Fibroblast of upper back skin (primary cell): ENCODE measurements at places on chromosomes 4 and X.

- no peak for DNase-seq
Measured at GRCh38 chr4:148215202-148215601, 227.0 kb downstream of the NR3C2 start.

GRCh38 chr4:161097821-161098220, 1066.0 kb downstream of the FSTL5 start:
- DNase-seq, result no peak

DNA sequence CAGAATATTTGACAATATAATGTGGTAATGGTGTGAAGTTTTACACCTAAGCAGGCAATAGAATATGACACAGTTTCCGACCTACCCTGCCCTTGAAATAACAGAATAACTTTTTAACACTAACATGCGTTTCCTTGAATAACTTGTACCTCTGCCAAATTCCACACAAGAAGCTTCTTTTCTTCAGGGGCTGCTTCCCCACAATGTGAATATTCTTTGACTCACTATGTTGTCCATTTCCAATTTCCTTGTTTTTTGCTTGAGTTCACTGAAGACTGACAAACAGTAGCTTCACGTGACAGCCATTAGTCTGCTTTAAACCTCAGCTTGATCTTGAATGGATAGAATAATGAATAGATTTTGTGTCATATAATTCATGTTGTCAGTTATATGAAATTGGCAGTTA, 14.3 kb downstream of the SHROOM3 start:
- peak; percentile 58 for DNase-seq

DNA sequence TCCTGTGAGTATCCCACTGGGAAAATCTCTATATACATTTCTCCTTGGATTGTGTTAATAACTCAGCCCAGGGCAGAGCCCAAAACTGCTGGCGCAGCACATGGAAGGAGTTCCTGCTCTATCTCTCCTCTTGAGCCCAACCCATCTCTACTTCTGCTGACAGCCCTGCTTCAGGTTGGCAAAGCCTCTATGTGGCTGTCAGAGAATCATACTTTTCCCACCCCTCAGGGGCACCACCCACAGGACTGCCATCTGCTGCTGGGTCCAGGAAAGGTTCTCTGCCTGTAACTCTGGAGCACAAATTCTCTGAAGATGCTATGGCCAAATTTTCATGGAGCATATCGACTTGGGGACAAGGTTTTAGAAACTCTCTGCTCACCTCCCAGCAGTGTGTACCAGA, 278.5 kb upstream of the EMCN start:
- DNase-seq, result no peak

DNA sequence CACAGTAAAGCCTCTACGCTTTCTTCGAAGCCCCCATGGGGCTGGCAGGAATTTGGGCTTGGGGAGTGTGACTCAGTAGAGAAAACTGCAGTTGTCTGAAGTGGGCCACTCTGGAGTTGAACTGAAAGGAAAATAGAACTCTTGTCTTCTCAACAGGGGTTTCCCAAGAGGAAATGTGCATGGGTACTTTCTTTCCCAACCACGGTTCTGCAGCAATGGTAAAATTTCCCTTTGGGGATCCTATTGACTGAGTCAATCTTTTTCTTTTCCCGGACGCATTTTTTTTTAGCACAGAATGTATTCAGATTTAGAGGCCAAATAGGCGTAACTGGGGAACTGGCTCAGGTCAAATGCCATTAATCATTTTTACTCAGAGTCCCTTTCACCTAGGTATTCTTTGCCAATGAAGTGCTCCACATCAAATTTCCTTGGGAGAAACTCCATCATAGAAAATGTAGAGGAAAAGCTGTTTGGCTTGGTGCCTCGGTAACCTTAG, 269.3 kb downstream of the STIM2 start:
- peak; percentile 76 for DNase-seq

DNA sequence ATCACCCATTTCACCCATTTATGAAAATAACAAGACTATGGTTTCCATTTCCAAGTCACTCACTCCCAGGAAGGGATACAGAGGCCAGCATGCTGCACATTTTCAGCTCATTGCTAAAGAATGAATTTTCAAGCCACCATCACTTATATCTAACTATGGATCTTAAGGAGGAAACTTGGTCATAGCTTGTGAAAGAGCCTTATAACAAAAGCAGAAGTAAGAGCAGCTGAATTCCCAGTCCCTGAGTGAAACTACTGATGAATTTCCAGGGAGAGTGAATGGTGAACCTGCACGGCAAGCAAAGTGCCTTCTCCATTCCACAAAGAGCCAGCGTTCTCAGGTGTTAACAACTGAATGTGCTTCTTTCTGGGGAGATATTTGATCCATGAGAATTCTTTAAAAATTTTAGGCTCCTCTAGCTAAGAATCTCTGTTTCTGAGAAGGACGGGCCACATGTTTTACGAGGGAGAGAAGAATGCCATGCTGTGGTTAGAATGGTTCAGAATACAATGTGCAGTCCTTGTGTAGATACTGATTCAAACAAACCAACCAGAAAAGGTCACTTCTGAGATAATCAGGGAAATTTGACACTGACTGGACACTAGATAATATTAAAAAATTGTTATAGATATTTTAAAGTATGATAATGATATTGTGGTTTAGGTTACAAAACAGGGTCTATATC, 24.0 kb downstream of the BTC start:
- no peak for DNase-seq

GRCh38 chr4:165198329-165198728, 9.0 kb upstream of the KLHL2 start:
- peak; percentile 58 for DNase-seq

GRCh38 chr4:37535872-37536271, 150.3 kb downstream of the RELL1 start:
- DNase-seq, result no peak

DNA sequence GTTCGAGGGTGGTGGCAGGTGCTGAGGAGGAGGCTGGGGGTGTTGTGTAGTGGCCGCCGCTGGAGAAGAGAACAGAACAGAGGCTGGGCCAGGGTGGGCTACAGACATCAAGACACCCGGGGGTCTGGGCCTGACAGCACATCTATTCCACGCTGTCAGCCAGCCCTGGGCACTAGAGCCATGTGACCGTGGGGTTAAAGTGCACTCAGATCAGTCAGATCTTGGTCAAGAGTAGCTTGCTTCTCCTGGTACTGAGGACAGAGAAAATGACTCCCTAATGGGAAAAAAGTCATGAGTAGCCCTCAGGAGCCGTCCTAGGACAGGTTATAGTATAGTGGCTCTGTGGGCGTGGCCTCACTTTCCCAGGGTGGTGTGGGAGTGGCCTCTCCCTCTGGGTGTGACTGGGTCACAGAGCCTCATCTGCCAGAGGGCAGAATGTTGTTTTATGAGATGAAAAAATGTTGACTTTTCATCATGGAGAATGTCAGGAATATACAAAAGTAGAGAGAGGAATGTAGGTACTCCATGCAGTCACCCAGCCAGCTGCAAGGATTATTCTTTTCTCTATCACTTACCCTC, 19.4 kb downstream of the TRMT44 start:
- no peak for DNase-seq

- DNase-seq, result no peak
Measured at GRCh38 chr4:114783215-114783595, 184.6 kb downstream of the UGT8 start.

- no peak for DNase-seq
Measured at GRCh38 chr4:104743215-104743653, 248.5 kb upstream of the CXXC4 start.

GRCh38 chr4:101005659-101006058, 341.7 kb downstream of the PPP3CA start:
- DNase-seq, result no peak

GRCh38 chr4:143609492-143609891, 91.0 kb downstream of the FREM3 start:
- DNase-seq, result no peak

DNA sequence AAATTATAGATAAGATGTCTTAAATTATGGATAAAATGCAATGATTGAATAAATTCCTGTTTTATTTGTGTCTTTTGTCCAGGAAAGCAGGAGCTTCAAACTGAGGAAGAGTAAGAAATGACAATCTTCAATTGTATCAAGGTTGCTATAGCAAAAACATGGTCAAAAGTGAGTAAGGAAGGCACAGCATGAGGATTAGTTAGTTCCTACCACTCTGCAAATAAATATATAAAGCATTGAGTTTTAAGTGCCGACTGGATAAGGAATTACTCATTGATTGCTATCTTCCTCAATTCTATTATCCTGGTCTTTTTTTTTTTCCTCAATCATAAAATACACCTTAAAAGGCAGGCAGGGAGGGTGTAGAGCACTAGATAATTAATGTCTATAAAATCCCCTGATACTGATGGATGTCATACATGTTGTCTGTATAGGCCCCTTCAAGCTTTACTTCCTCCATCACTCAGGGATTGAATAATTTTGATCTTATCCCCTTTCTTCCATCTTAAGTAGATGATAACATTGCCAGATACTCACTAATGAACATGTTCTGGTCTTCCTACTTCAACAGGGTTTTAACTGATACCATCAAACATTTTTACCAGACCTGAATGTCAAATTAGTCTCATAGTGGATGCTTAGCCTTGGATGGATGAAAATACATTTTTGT, 86.6 kb downstream of the MID1 start:
- DNase-seq, result no peak

DNA sequence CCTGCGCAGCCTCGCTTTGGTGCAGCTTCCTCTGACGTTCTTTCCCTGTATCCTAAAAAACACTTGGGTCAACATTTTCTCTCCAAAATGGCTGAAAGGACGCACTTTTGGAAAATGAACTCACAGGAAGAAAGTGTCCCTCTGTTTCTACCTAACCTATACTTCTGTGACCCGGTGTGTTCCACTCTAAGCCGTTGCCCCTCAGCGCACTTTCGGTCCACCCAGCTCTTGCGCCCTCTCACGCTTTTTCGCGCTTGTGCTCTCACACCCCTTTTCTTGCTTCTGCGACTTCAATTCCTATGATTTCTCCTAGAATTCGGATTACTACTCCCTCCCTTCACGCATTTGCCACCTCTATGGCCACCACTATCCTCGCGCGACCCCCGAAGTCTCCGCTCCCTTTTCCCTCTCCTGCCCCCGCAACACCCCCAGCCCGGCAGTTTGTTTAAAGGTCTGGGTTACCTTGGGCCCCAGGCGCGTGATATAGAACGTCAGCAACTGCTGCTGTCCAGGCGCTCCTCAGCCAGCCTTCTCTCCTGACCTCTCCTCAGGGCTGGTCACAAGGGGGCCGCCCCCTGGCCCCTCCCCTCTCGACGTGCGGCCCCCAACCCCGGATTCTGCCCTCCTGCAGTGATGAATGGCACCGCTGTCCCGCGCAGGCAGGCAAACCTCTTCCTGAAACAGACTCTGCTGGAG, at the start of gene USP51:
USP51 (minus strand) TSS at position 535 of the 696 bp plus-strand sequence. CDS start 909 bp downstream, outside the sequence.
- peak; percentile 11 for DNase-seq

DNA sequence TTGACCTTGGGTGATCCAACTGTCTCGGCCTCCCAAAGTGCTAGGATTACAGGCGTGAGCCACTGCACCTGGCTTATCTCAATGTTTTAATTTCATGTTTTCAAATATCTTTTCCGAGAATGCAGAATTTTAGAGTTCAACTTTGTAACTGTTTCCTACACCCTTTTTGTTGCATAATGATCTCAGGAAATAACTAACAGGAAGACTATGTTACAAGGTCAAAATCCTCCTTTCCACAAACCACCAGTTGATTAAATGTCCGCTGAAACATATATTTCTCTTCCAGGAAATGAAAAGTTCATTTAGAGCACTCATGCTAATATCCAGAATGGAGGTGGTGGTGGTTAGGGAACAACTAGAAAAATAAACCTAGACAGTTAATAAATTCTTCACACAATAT, 377.8 kb downstream of the PPP4R3C start:
- no peak for DNase-seq

GRCh38 chrX:49079489-49080428, at the start of gene WDR45:
Gene WDR45, minus strand, starts transcription at chrX:49079887. Its CDS starts 1,792 bp downstream, at chrX:49078095.
- peak; percentile 67 for DNase-seq

- DNase-seq, result peak; percentile 72
Measured at GRCh38 chrX:45669715-45670340, 469.2 kb upstream of the DIPK2B start.

- peak; percentile 80 for DNase-seq
Measured at GRCh38 chr4:139734875-139735380, 69.3 kb downstream of the MGST2 start.

DNA sequence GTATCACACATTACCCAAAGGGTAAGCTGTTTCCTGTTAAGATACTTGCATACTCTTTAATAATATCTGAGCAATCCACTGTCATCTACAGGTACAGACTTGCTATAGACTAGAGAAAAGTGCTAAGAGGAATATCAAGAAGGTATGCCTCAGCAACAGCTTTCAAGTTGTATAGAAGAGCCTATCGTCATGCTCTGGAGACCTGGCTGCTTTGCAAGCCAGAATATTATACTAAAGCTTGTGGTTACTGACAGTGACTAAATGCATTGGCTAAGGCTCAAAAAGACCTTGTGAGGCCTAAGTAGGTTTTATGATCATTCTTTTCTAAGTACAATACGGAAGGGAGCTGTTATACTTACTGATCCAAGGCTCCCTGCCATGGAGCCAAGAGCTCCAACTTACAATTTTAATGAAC, 11.3 kb downstream of the LAMP2 start:
- peak; percentile 86 for DNase-seq

DNA sequence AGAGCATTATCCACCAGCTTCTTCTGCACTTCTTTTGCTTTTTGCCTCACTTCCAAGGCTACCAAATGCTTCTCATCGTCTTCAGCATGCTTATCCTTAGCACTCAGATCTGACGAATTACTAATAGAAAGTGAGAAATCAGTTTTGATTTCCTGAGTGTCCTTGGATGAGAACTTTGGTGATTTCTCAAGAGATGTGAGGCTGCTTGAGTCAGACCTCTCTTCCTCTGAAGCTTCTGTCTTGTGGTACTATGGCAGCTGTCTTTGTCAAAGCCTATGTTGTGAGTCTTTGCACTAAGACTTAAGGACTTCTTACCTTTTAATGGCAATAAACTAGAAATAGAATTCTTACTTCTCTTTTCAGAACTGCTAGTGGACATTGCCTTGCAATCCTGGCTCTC, 169.9 kb downstream of the CPE start:
- no peak for DNase-seq

GRCh38 chrX:19133231-19133630, 11.0 kb upstream of the ADGRG2 start:
- peak; percentile 18 for DNase-seq

GRCh38 chr4:113116414-113117357, 67.2 kb downstream of the ANK2 start:
- DNase-seq, result peak; percentile 4

- DNase-seq, result no peak
Measured at GRCh38 chr4:122104184-122104583, 47.9 kb upstream of the BLTP1 start.

DNA sequence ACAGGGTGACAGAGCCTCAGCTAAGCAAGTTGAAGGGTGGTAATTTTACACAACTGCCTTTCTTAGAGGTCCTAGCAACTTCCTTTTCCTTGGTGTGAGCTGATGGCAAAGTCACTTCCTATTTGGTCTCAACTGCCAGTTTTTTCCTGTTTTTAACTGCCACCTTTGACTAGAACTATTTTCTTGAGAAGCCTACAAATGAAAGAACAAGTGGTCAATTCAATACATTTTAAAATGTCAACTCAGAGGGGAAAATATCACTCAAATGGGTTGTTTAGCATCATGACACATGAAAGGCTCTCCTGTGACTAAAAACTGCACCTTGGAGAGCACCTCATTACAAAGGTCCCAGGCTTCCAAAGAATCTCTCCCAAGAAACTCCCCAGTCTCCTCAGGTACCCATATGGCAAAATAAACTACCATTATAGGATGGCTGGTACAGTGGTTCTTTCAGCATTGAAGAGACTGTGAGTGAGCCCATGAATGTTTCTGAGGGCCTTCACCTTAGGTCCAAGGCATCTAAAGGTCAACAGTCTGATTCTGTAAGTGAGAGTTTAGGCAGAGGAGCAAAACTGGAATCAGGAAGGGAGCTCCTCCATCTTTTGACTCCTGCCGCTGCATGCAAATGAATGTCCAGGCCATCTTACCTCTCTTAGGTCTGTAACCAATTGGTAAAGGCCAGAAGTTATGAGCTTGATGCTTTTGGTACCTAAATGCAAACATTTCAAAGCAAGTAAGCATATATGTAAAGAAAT, 5.5 kb upstream of the STK26 start:
- DNase-seq, result no peak
